ENCODE measurements at places on chromosomes 12 and 14.

DNA sequence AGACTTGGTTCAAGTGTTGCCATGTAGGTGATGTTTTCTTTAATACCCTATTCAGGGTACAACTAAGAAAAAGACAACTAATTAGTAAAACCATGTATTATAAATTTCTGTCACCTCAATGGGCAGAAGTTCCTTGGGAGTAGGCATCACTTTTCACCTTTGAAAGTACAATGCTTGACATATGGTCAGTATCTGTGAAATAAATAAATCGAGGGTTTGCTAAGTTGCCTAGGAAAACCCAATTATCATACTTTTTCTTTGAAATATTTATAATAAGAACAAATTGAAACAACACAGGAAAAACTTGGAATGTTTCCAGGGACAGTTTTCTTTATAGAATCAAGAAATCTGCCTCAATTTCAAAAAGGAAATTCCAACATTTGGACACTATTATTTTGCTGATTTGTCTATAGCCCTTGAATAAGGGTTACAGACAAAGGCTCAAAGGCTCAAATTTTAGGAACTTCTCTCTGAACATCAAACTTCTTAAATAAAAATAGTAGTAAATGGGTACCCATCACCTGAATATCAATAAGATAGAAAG is 13.7 kb downstream of the FGD6 start:
- no peak for DNase-seq

- no peak for DNase-seq
Observed at GRCh38 chr14:59777006-59777579, 93.5 kb downstream of the RTN1 start.

DNA sequence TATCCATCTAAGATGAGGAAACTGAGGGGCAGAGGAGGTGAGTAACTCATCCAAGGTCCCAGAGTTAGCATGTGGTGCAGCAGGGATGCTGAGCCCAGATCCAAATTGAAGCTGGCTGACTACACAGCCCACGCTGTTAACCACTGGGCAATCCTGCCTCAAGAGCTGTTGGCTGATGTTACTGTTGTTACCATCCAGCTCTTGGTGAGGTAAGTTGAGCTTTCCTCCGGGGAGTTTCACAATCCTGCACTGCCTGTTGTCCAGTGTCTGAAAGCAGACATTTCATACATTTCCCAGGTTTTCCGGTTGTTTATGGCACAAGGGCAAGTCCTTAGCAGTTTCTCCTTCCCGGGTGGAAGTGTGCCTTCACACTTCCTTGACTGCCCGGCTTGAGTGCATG is 14.5 kb downstream of the CYP46A1 start:
- DNase-seq: no peak

DNA sequence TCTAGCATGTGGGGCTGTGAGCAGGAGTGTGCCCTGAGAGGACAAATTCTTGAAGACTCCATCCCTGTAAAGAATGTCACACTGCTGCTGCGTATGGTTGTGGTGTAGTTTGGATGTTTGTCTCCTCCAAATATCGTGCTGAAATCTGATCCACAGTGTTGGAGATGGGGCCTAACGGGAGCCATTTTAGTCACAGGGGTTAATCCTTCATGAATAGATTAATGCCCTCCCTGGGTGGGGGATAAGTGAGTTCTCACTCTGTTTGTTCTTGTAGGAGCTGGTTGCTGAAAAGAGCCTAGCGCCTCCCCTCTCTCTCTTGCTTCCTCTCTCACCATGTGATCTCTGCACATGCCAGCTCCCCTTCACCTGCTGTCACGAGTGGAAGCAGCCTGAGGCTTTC is 94.5 kb upstream of the VASH1 start:
- no peak for DNase-seq

GRCh38 chr12:90939382-90939781 is 15.6 kb downstream of the CCER1 start:
- no peak for DNase-seq

GRCh38 chr14:95337041-95337595 is 17.4 kb upstream of the CLMN start:
- no peak for DNase-seq

DNA sequence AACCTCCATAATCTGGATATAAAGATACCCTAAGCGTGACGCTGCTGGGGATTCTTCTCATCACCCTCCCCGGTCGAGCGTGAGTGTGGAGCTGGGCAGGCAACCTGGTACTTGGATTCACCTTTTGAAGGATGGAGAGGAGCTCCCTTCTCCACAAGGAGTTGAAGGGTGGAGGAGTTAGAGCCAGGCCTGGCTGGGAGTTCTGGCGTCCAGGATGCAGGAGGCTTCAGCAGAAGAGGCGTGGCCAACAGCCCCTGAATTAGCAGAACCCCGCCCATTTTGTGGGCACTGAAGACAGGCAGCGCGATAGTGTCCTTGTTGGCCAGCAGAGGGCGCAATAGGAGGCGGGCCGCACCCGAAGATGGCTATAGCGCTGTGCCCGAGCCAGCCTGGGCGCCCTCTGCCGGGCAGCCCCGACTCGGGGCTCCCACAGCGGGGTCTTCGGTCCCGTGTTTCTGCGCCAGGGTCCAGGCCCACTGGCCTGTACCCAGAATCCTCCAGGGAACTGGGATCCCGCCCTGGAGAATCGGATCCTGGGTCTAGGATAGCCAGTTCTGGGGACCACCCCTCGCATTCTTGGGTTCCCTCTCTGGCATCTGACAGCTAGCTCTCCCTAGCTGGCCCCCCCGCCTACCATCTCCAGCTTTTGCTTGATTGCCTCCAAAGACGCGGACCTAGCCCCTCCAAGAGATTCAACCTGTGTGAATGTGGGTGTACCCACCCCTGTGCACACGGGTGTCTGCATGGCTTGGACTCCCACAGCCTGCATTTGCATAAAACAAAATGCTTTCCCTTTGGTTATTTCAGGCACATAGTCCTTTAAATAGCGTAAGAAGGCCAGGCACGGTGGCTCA is 26.0 kb upstream of the SMUG1 start:
- DNase-seq: no peak

GRCh38 chr12:68236421-68237059 is 10.9 kb upstream of the IL26 start:
- no peak for DNase-seq

DNA sequence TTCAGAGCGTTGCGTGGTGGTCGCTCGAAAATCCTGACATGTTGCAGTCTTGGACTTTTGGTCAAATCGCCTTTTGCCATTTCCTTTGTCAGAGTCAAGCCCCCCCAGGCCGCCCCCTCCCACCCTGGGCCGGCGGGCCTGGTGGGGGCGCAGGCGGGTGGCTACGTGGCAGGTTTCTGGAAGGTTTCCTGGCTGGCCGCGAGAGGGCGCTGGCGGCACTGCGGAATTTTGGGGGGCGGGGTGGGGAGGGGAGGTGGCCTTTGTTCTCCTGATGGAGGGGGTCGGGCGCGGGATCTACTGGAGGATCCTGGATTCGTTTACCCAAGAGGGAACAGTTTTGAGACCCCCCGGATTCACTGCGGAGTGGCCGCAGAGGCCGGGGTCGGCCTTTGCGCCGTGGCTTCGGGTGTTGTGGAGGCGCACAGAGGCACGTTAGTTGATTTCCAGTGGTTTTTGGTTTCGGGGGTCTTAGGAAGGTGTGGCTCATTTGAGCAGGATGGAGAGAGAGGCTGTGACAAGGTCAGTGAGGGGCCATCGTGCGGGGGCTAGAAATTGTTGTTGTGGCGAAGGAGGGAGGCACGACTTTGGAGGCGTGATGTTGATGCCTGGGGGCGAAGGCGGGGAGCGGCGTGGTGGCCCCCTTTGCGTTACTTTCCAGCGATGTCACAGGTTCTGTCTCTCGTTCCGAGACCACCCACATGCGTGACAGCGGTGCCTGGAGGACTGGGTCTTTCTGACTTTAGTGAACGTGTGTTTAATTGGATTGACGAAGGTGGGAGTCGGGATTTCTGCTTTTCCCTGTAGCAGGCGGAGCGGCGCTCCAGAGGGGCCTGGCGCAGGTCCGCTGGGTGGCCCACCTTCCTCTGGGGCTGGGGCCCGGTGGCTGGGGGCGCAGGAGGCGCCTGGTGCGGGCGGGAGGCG is 1.4 kb downstream of the MEG3 start:
- no peak for DNase-seq

- no peak for DNase-seq
Observed at GRCh38 chr14:30698463-30698862, 76.3 kb downstream of the SCFD1 start.

GRCh38 chr12:83083616-83084015 is 396.9 kb downstream of the TMTC2 start:
- DNase-seq: no peak

- no peak for DNase-seq
Observed at GRCh38 chr14:91501951-91502930, 7.9 kb downstream of the PPP4R3A start.

DNA sequence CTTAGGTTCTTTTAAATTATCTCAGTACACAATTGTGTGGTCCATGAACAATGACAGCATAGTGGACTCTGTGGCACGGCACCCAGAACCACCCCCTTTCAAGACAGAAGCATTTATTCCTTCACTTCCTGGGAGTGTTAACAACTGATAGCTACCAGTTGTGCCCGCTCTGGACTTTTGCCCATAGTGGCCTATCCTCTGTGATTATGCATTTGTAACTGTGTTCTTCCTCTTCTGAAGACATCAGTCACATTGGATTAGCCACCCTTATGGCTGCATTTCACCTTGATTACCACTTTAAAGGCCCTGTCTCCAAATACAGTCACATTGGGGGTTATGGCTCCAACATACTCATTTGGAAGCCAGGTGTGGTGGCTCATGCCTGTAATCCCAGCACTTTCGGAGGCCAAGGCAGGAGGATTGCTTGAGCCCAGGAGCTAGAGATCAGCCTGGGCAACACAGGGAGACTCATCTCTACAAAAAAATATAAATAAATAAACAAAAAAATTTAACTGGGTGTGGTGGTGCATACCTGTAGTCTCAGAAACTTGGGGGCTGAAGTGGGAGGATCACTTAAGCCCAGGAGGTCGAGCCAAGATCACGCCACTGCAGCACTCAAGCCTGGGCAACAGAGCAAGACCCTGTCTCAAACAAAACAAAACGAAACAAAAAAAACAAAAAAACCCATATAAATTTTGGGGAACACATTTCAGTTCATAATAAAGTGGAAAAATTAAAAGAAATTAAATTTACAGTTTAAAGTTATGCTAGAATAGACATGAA is 27.6 kb upstream of the PHC1 start:
- no peak for DNase-seq

- DNase-seq: no peak
Observed at GRCh38 chr14:59475709-59476108, 8.5 kb downstream of the L3HYPDH start.

DNA sequence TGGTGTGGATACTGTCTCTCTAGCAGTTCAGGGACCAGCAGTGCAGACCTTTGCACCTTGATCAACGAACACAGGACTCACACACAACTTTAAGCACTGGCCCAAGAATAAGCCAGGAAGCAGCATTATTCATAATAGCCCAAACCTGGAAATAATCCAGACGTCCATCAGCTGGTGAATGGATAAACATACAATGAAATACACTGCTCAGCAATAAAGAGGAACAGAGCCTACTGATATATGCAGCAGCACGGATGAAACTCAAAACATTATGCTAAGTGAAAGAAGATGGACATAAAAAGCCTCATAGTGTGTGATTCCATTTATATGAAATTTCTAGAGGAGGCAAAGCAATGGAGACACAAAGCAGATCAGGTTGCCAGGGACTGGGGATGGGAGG is 303.9 kb upstream of the FKBP4 start:
- no peak for DNase-seq

DNA sequence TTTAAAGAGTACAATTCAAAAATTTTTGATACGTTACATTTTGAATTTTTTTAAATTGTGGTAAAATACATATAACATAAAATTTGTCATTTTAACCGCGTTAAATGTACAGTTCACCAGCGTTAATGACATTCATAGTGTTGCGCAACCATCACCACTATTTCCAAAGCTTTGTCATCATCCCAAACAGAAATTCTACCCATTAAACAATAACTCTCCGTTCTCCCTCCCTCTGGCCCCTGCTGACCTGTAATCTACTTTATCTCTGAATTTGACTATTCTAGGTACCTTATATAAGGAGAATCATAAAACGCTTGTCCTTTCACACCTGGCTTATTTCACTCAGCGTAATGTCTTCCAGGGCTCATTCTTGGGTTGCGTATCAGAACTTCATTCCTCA is 69.1 kb upstream of the DYNC1H1 start:
- no peak for DNase-seq

GRCh38 chr12:80443974-80444666 is at the start of gene PTPRQ:
Gene PTPRQ (plus strand): TSS chr12:80444235. CDS start chr12:80444346, 111 bp downstream.
- DNase-seq: no peak

DNA sequence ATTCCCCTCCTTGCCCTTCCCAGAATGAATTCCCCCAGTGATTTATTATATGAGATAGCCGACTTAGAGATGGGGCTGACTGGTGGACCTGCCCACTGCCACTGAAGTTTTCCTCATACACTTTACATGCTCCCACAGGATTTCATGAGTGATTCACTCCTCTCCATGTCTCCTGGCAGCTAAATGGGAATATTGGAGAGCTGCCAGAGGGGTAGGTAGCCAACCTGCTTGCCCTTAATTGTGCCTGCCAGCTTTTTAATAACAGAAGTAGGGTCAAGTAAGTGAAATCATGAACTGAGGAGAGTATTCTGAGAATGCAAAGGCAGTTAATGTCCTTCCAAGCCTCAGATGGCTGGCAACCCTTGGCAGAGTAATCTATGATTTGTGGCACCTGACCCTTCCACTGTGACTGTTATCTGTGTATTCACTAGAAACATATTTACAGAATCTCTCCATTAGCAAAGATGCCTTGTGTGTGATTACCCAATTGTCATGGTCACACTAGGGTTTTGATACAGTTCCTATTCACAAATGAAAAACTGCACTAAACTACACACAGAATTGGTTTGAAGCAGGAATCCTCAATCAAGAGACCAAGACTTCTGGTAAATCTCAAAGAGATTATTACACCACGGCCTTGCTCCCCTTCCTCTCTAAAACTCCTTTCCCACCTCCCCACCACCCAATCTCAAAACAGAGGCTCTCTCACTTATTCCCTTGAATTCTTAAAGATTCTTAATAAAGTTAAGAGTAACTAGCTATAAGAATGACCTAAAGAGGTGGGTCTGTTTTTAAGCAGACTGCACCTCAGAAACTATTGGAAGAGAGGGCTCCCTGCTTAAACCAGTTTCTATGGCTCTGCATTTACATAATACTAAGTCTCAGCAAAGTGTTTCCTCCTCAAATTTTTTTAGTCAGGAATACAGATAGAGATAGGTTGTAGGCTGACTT is 17.2 kb downstream of the NKX2-1 start:
- no peak for DNase-seq

DNA sequence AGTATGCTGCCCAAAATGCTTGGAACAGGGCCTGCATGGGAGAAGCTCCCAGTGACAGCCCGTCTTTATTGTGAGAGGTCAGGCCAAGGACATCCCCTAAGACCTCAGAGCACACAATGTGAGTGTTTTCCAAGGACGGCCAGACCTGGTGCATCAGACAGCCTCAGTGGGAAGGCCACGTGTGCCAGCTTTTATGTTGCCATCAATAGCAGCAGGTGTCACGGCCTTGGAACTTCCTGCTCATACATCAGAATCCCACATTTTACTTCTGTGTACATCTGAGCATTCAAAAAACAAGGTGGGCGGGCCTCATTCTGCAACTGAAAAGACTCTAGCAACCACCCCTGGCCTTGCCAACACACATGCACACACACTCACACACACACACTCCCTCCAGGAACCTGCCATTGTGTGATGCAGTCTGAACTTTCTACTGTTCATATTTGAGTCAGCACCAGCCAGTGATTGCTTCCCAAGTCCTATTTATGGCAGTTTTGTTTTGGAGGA is 753.1 kb upstream of the TBX3 start:
- DNase-seq: no peak

All from cortex of kidney (tissue), 1 donor.